ENCODE measurements at places on chromosomes 1 and 21. TPM values are rescaled to one million over a fixed set of nuclear protein-coding genes. Genes with fewer than 3 reads are reported as not detected.
A peak's percentile ranks its signal among the peaks of the same experiment; 100 is the strongest.

GRCh38 chr1:224149709-224150108 lies 33.3 kb upstream of the DEGS1 start:
- no peak overlapping the region for H3K4me3 ChIP-seq
- peak; percentile 13 for DNase-seq
- H3K27ac ChIP-seq = no peak overlapping the region

DNA sequence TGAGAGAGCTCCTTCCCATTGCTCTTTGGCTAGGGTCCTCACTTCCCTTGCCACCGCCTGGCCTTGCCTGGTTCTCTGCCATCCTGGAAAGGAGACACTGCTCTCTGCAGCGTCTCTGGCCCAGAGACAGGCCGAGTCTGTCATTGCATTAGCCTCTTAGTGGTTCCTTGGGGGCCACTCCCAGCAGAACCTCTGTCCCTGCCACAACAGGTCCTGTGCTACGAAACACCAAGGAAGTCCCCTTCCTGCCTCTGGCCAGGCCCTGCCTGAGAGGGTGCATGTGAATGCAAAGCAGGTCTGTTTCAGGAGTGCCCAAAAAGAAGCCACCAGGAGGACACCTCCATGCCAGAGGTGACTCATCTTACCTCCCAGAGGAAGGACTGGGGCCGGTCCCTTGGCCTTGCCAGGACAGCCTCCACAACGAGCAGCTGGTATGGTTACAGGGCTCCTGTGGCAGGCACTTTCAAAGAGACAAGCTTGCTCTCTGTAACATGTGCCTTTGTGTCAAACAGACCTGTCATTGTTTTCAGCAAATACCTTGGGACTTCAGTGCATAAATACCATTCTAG lies 59.6 kb downstream of the VPS26C start:
- H3K36me3 ChIP-seq = no peaks in the 10 kb centered on the region
- no peak for DNase-seq
- no peak overlapping the region for H3K4me3 ChIP-seq
- H3K27me3 ChIP-seq = no peaks in the 10 kb centered on the region
- H3K27ac ChIP-seq = no peak overlapping the region
- peaks cover 8% of the 10 kb centered on the region for H3K4me1 ChIP-seq

GRCh38 chr1:193326296-193326695 lies 139.9 kb upstream of the B3GALT2 start:
- H3K4me1 ChIP-seq = no peaks in the 10 kb centered on the region
- H3K4me3 ChIP-seq = no peak overlapping the region
- no peak overlapping the region for H3K27ac ChIP-seq
- H3K27me3 ChIP-seq = no peaks in the 10 kb centered on the region
- no peak for DNase-seq
- H3K36me3 ChIP-seq = no peaks in the 10 kb centered on the region

- H3K27ac ChIP-seq = no peak overlapping the region
- H3K27me3 ChIP-seq = peaks cover 100% of the 10 kb centered on the region
- DNase-seq = peak; percentile 61
- H3K36me3 ChIP-seq = no peaks in the 10 kb centered on the region
- H3K4me3 ChIP-seq = peak overlapping the region; percentile 39
Observed at GRCh38 chr1:220891224-220892085, 12.2 kb downstream of the HLX start.

DNA sequence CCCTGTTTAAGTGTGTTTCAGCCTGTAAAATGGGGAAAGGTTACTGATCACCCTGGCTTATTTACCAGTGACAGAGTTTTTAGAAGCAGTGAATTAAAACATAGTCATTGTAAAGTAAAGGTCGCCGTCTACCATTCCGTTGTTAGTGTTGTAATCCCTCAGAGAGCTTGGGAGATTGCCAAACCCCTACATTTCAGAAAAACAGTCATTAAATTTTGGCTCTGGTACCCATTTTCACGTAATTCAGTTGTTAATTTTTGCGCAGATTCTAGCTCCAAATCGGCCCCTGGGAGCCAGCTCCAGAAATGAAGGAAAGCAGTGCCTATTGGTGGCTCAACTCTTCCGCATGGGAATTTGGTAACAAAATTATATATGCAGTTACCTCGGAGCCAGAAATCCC lies 127.7 kb upstream of the AJAP1 start:
- no peak for DNase-seq
- H3K27ac ChIP-seq = no peak overlapping the region
- no peaks in the 10 kb centered on the region for H3K4me1 ChIP-seq
- peaks cover 3% of the 10 kb centered on the region for H3K36me3 ChIP-seq

- H3K4me3 ChIP-seq = no peak overlapping the region
- no peaks in the 10 kb centered on the region for H3K36me3 ChIP-seq
- no peaks in the 10 kb centered on the region for H3K4me1 ChIP-seq
- DNase-seq = no peak
- H3K27ac ChIP-seq = no peak overlapping the region
- no peaks in the 10 kb centered on the region for H3K27me3 ChIP-seq
Observed at GRCh38 chr1:185431612-185432011, 114.6 kb upstream of the IVNS1ABP start.

DNA sequence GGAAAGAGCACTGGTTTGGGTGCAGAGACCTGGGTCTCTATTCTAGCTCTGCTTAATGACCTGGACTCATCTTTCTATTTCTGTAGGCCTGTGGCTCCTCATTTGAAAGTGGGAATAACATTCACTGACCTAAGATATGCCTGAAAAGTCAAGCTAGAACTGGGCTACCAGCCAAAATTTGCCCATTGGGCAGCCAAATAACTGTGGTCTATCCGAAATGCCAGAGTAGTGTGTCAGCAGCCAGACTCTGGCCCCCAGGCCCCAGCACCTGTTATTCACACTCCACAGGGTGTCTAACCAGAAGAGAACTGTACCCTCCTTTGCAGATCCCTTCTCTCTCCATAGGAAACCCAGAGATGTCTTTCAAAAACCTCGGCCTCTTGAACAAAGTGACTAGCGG lies 12.6 kb downstream of the DAB1 start:
- H3K36me3 ChIP-seq = no peaks in the 10 kb centered on the region
- H3K27me3 ChIP-seq = no peaks in the 10 kb centered on the region
- no peak overlapping the region for H3K27ac ChIP-seq
- H3K4me3 ChIP-seq = no peak overlapping the region
- no peak for DNase-seq

DNA sequence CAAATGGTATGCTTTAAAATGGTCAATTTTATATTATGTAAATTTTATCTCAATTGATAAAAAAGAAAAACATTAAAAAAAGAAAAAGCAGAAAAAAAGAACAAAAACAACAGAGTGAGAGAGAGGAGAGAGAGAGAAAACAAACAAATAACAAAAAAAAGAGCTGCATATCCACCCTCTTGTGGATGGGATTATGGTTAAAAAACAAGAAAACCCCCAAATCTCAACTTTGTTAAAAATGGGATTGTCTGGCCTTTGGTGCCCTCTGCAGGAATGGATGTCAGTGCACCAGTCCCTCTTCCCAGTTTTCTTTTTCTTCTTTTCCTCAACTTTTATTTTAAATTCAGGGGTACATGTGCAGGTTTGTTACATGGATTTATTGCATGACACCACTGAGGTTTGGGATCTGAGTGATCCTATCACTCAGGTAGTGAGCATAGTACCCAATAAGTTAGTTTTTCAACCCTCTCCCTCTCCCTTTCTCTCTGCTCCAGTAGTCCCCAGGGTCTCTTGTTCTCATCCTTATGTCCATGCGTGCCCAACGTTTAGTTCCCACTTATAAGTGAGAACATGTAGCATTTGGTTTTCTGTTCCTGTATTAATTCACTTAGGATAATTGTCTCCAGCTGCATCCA lies 28.1 kb downstream of the RNF187 start:
- H3K4me1 ChIP-seq = no peaks in the 10 kb centered on the region
- H3K27ac ChIP-seq = no peak overlapping the region
- DNase-seq = peak; percentile 73

DNA sequence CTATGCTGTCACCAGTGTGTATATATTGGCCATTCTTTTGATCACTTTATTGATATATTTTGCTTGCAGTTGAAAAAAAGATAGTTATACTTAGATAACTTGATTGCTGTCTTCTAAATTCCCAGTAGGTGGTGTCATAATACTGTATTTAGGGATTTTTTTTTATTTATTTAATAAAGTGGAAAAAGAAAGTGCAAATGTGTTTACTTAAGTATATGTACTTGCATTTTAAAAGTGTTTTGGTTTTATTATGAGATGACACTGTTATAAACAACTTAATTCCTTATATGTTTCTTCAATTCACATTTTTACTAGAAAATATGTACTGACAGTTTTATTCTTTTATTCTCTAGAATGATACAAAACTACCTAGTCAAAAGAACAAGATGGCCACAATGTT lies 164.8 kb downstream of the USP25 start:
- no peak for DNase-seq
- H3K27ac ChIP-seq = no peak overlapping the region
- H3K4me3 ChIP-seq = no peak overlapping the region
- H3K27me3 ChIP-seq = no peaks in the 10 kb centered on the region
- H3K4me1 ChIP-seq = no peaks in the 10 kb centered on the region
- H3K36me3 ChIP-seq = no peaks in the 10 kb centered on the region

DNA sequence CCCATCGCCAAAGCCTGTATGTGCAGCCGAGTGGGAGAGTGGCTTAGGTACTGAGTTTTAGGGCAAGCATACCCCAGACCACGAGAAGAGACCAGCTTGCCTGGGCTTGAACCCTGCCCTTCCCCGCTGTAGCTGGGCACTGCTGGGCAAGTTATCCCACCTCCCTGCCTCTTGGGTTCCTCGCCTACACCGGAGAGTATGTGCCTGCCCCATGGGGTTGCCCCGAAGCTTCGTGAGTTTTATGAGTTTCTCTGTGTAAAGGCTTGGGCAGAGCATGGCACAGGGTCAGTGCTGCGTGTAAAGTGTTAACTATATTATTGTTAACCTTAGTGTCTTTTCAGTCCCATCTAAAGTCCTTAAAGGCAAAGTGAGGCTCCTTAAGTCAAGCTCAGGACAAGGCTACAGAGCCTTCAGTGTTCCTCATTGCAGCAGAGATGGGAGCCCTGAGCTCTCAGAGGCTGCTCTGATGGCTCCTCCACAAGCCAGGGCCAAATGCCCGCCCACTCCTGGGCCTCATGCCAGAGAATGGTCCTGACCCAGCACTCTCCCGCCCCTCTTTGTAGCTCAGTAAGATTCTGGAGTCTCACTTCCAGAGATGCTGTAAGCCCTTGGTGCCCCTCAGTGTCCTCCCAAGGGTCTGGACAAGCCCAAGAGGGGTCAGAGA lies 37.0 kb upstream of the KCNA10 start:
- DNase-seq = peak; percentile 18
- H3K27me3 ChIP-seq = peaks cover 54% of the 10 kb centered on the region
- H3K4me1 ChIP-seq = 0 out of 2 replicates have a peak, but pooled peaks cover 6% of the 10 kb centered on the region
- peak overlapping the region; percentile 64 for H3K4me3 ChIP-seq
- no peaks in the 10 kb centered on the region for H3K36me3 ChIP-seq

- H3K4me1 ChIP-seq = peaks cover 5% of the 10 kb centered on the region
- H3K27ac ChIP-seq = no peak overlapping the region
- no peaks in the 10 kb centered on the region for H3K36me3 ChIP-seq
- DNase-seq = no peak
- H3K27me3 ChIP-seq = peaks cover 17% of the 10 kb centered on the region
Observed at GRCh38 chr1:210310562-210311153, 18.0 kb upstream of the HHAT start.

DNA sequence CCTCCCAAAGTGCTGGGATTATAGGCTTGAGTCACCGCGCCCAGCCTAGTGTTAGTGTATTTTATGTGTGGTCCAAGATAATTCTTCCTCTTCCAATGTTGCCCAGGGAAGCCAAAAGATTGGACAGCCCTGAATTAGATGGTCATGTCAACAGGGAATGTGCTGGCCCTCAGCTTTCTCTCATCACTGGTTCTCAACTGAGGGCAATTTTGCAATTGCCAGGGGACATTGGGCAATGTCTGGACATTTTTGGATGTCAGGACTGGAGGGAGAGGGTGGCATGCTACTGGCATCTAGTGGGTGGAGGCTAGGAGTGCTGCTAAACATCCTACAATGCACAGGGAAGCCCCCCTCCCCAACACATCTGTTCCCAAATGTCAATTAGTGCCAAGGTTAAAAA lies 95.0 kb downstream of the LAMC2 start:
- no peak for DNase-seq
- no peak overlapping the region for H3K4me3 ChIP-seq
- no peaks in the 10 kb centered on the region for H3K36me3 ChIP-seq
- no peak overlapping the region for H3K27ac ChIP-seq

- H3K27me3 ChIP-seq = no peaks in the 10 kb centered on the region
- DNase-seq = no peak
- no peaks in the 10 kb centered on the region for H3K4me1 ChIP-seq
- H3K4me3 ChIP-seq = no peak overlapping the region
- H3K27ac ChIP-seq = no peak overlapping the region
- peaks cover 3% of the 10 kb centered on the region for H3K36me3 ChIP-seq
Observed at GRCh38 chr1:5274527-5274926, 620.1 kb downstream of the AJAP1 start.

DNA sequence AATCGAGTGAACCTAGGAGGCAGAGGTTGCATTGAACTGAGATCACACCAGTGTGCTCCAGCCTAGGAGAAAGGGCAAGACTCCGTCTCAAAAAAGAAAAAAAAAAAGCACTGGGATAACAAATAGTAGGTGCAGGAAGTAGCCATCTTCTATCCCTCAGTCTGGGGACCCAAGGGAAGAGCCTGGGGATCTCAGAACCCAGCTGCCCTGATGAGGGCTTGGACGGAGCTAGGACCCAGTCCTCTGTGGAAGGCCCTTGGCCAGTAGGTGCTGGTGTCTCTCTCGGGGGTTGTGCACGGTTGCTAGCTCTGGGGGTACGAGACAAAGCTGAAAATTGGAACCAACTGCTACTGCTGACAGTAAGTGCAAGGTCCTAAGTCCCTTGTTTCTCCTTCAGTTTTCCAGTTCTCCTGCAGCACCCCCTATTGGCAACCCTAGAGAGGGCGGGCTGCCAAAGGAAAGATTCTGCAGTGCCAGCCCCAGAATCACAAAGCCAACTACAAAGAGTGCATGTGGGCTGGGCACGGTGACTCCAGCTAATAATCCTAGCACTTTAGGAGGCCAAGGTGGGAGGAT lies 57.6 kb upstream of the KIF1B start:
- H3K4me1 ChIP-seq = no peaks in the 10 kb centered on the region
- H3K4me3 ChIP-seq = no peak overlapping the region
- H3K27me3 ChIP-seq = no peaks in the 10 kb centered on the region

GRCh38 chr1:8161546-8162105 lies 135.5 kb upstream of the ERRFI1 start:
- no peak for DNase-seq
- H3K4me1 ChIP-seq = peaks cover 9% of the 10 kb centered on the region
- H3K27me3 ChIP-seq = no peaks in the 10 kb centered on the region
- no peak overlapping the region for H3K4me3 ChIP-seq

GRCh38 chr1:14763977-14764376 lies 165.5 kb downstream of the KAZN start:
- no peaks in the 10 kb centered on the region for H3K36me3 ChIP-seq
- H3K4me3 ChIP-seq = no peak overlapping the region
- peak; percentile 42 for DNase-seq
- H3K27me3 ChIP-seq = no peaks in the 10 kb centered on the region
- H3K4me1 ChIP-seq = peaks cover 47% of the 10 kb centered on the region

GRCh38 chr1:43067977-43068751 lies 103.9 kb downstream of the EBNA1BP2 start:
- peak; percentile 76 for DNase-seq
- H3K36me3 ChIP-seq = no peaks in the 10 kb centered on the region
- peak overlapping the region; percentile 44 for H3K4me3 ChIP-seq
- H3K27me3 ChIP-seq = peaks cover 12% of the 10 kb centered on the region

Gene OR2T11
- not detected for polyA plus RNA-seq

Gene TTC39A
- polyA plus RNA-seq = 2.3 TPM

Gene S100A12
- polyA plus RNA-seq = not detected

Gene KCNN3
- polyA plus RNA-seq = 3.0 TPM

Gene OR2T27
- polyA plus RNA-seq = not detected

Gene OR2L3
- polyA plus RNA-seq = not detected

Gene KRTAP20-4
- not detected for polyA plus RNA-seq

Gene ANKRD65
- 1.6 TPM for polyA plus RNA-seq

Gene NBPF4
- not detected for polyA plus RNA-seq

Gene CFHR3
- polyA plus RNA-seq = 1.4 TPM

Gene LMOD1
- 1.0 TPM for polyA plus RNA-seq
